Sciatic nerve (tissue), 2 donors: ENCODE measurements at places on chromosomes 2 and 18. TPM values are rescaled to one million over a fixed set of nuclear protein-coding genes. Genes with fewer than 3 reads are reported as not detected.
A peak's percentile ranks its signal among the peaks of the same experiment; 100 is the strongest.

GRCh38 chr18:27585602-27586173 lies 400.6 kb upstream of the CHST9 start:
- no peak for DNase-seq

GRCh38 chr2:133378386-133378785 lies 189.9 kb downstream of the NCKAP5 start:
- DNase-seq, result no peak

DNA sequence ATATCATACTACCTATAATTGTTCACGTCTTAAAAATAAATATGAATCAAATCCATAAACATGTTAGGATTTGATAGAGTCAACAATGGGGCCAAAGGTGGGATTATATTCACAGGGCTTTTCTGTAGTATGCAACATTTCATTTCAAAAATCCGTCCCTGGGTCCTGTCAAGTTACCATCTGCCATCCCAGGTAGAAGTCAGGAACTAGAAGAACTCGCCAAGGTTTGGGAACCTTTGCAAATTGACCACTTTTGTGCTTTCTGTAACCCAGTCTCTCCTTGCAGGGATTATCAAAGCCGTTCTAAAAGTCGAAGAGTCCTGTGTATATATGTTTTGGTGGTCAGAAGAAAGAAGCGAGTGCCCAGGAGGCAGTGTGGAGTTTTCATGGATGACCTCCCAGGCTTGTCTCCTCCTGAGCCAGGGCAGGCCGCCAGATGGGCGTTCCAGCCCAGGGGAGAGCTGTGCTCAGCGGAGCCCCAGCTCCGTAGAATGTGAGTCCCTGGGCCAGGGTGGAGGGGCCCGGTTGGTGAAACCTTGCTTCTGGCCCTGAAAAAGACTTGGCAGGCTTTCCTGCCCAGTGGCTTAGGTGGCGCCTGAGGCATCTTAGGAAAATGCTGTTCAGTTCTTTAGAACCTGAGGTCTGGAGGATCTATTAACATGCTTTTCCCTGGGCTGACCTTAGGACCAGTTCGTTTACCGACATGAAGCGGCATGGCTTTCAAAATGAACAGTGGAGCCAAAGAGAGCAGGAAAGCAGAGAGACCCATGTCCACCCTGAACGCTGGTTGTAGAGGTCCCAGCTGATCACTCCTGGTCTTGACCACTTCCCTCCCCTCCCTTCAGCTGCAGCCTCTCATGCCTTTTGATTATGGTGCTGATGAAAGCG lies 69.2 kb downstream of the LONRF2 start:
- no peak for DNase-seq

DNA sequence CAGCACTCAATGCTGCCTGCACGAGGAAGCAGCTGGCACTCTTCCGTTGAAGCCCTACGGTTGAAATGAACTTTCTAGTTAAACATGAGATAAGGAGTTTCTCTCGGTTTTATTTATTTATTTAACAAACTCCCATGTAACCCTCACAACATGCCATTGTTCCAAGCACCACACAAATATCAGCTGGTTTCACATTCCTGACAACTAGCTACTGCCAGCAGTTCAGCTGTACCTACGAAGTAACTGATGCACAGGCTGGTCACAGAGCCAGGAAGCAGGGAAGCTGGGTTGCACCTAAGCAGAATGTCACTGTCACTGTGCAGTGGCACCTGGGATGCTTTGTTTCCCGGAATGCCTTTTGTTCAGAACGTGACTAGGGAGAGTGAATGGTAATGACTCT lies 18.1 kb downstream of the TIMM21 start:
- no peak for DNase-seq

- no peak for DNase-seq
Measured at GRCh38 chr2:62966991-62967390, 83.6 kb upstream of the OTX1 start.

DNA sequence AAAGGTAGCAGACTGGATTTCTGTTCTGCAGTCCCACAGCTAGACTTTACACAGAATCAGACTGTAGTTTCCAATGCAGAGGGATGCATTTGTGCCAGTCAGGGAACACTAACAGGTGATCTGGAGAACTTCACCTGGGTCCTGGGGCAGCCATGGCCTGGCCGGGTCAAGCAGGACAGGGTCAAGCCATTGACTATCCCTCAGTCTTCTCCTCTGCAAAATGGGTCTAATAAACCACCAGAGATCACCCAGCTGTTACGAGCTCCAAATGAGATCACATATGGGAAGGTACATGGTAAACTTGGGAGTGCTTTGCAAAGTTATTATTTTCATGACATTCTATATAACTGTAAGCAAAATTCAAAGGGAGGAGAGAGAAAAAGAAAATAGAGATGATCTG lies 294.1 kb downstream of the CDCA7 start:
- DNase-seq, result no peak

DNA sequence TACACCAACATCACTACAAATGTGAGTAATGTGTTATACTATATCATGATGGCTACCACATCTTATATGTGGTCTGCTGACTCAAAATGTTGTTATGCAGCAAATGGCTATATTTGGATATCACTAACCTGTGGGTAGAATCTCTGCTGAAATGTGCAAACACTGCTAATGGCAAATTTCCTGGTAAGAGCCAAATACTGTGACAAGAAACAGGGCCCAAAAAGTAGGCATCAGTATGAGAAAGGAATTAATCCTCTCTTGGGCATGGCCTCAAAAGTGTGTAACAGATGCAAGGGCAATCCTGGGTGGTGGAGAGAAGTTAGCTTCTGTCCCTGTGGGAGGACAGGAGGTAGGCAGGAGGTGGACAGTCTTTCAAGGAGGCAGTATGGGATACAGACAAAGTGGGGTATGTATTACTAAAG lies 13.3 kb downstream of the ATF2 start:
- DNase-seq, result no peak

DNA sequence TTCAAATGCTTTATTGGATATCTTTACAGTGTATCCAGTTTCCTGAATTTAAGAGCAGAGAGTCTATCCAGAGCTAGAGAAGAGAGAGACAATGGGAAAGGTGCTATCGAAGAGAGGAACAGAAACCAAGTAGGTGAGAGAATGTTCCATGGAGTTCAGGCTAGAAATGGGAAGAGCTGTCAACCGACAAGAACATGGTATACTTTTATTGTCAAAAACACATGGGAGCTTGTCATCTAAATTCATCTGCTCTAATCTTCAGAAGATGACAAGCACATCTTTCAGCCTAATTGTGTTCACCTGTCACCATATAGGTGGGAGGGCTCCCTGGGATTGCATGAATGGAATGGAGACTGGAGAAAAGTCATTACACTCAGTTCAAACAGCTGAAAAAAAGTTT lies 690.4 kb upstream of the LRATD1 start:
- no peak for DNase-seq

DNA sequence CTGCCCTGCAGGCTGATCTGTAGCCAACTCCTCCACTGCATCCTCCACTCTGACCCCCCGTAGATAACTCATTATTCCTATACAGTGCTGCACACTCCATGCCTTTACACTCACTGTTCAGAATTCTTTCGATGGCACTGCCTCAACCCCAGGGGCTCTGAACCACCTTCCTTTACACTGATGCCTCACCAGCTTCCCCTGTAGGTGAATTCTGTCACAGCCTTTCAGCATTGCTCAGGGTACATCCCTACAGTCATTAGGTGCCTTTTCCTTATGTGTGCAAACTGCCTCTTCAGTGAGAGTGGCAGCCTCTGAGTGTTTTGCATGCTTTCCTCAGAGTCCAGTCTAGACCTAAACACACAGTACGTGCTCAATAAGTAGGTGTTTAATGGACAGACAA lies 319.4 kb downstream of the LRRTM1 start:
- no peak for DNase-seq

DNA sequence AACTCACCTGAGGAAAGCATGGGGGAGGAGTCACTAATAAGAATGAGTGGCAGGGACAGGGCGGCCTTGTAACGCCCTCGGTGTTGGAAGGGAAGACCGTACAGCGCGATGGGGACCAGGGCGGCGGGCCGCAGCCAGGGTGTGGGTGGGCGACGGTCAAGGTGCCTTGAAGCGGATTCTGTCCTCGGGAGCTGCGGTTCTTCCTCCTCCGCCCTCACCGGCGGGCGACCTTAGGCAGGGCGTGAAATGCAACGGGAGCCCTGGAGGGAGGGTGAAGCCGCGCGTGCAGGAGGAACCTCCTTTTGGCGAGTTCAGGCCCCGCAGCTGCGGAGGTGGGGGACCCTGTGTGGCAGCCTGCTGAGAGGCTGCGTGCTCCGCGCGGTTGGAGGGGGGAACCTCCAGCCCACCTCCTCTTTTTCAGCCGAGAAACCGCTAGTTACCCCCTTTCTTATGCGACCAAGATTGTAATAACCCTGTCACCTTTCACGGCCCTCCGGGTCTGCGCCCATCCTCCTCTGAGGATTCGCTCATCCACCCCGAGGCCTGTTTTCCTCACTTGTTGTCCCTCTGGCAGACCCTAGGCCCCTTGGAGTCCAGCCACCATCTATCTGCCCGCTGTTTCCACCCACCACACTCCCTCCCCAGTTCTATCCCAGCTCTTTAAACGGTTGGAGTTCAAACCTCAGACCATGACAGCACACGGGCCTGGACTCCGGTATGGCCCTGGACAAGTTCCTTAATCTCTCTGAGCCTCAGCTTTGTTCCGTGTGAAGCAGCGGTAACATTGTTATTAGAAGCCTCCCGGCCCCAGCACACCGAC lies 823 bp upstream of the RNU2-63P start:
- DNase-seq, result peak; percentile 70

DNA sequence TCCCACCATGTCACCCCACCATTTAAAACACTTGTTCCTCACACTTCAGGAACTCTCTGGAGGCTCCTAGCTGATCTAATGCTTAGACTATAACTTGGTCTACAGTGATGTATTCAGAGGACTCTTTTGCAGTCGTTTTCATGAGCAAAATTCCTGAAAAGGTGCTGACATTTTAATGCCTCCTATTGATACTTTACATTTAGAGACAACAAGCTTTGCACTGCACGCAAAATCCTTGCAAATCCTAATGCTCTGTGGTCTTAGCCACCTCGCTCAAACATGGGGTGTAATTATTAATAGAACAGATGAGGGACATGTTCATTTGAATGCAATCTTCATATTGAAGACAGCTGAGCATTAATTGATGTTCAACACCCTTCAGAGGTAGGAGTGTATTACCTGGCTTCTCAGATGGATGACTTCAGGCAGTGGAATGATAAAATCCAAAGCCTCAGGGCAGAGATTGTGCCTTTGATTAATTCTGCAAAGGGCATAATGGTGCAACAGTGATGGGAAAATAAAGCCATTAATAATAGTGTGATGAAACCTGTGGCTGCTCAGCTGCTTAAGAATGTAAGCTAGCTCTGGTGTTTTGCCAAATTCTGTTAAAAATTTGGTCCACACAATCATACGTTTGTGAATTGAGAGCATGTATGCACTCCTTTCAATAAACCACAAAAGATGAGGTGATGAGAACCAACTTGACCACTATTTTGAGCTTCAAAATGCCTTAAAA lies 5.4 kb downstream of the CTAGE1 start:
- DNase-seq, result no peak

DNA sequence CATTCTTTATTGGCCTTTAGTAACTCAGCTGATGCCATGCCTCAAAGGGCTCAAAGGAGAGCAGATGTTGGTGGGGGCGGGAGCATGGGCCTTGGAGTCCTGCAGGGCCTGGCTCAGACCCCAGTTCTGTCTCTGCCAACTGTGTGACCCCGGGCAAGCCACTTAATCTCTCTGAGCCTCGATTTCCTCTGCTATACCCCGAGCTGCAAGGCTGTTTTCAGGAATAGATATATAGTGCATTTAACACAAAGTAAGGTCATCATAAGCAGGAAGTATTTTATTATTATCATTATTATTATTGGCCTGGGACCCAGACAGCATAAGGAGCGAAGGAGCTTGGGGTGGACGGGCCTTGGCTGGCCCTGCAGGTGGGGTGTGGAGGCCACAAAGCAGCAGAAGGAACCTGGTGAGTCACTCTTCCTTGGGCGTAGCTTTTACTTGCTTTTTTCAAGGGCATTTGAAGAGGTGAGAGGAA lies 162.7 kb downstream of the INHBB start:
- no peak for DNase-seq

- DNase-seq, result no peak
Measured at GRCh38 chr2:38194751-38195150, 118.8 kb upstream of the CYP1B1 start.

GRCh38 chr2:182887753-182888415 lies 21.4 kb upstream of the FRZB start:
- DNase-seq, result no peak

GRCh38 chr18:28095041-28095440 lies 81.9 kb downstream of the CDH2 start:
- no peak for DNase-seq

DNA sequence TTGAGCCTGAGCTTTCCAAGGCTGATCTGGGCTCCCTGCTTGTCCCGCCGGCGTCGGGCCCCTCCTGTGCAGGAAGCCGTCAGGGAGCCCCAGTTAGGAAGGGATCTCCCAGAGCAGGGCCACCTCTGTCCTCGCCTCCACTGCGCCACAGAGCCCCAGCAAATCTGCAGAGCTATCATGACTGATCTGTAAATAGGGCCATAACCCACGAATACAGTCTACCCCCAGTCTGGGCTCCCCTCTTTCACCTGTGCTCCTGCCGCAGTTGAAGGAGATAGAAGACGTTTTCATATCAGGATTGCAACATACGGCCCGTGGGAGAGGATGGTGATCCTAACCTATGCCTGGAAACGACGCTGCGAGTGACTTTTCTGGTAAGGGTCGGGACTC lies 138.7 kb downstream of the PTGR3 start:
- DNase-seq, result no peak

- no peak for DNase-seq
Measured at GRCh38 chr2:48968011-48968410, 186.3 kb downstream of the FSHR start.

DNA sequence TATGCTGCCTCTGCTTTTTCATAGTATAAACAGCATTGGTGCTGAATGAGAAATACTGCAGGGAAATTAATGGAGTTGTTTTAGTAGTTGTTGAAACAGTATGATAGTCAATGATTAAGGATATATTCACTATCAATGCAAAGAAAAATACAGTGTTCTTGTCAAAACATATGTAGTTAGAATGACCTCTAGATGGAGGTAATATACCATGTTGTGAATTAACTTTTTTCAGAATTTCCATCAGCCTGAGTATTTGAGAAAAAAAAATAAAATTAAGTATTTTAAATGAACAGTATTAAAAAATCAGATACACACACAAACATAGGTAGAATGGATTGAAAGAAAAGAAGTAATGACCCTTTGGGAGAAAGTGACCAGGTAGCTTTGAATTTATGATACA lies 59.5 kb downstream of the RMDN2 start:
- DNase-seq, result no peak

DNA sequence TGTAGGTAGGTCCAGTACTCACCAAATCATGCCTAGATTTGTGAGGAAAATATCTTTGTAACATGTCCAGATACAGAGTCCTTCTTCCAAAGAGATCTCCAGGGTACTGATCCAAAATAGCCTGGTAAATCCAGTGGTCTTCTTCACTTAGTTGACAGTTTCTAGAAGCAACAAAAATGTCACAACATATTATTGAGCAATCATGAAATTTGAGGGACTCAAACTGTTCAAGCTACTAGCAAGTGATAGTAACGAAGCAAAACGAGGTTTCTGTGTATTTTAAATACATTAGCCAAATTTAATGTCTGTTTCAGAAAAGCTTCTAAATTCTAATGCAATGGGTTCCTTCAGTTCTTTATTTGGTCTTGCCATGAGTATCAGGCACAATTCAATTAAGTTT lies 142.8 kb downstream of the CCDC148 start:
- DNase-seq, result no peak

DNER gene
- total RNA-seq, result 0.71 TPM

ADRA2B gene
- 3.2 TPM for total RNA-seq

UGT1A7 gene
- not detected for total RNA-seq

GALNT13 gene
- 0.49 TPM for total RNA-seq

CYBRD1 gene
- total RNA-seq, result 280 TPM

PJVK gene
- 7.2 TPM for total RNA-seq

VWC2L gene
- total RNA-seq, result not detected

IL1R2 gene
- total RNA-seq, result 5.7 TPM
